ENCODE measurements at places on chromosomes 1 and 21.

GRCh38 chr1:154969246-154969645, 1.3 kb downstream of the SHC1 start:
- DNase-seq = no peak

GRCh38 chr1:56864430-56864829, 9.8 kb downstream of the C8A start:
- no peak for DNase-seq

DNA sequence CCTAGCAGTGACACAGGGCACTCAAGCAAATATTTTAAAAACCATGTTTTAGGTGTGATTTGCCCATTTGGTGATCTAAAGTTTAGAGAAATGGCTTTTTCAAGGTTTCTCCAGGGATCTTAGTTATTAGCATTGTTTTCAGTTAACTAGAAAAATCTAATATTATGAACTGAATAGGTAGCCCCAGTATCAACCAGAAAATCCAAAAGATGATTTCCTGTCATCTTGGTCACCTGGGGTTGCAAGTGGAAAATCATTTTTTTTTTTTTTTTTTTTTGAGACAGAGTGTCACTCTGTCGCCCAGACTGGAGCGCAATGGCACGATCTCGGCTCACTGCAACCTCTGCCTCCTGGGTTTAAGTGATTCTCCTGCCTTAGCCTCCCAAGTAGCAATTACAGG, 106.6 kb upstream of the FMN2 start:
- no peak for DNase-seq

GRCh38 chr1:77459881-77460280, 178.1 kb downstream of the AK5 start:
- no peak for DNase-seq

DNA sequence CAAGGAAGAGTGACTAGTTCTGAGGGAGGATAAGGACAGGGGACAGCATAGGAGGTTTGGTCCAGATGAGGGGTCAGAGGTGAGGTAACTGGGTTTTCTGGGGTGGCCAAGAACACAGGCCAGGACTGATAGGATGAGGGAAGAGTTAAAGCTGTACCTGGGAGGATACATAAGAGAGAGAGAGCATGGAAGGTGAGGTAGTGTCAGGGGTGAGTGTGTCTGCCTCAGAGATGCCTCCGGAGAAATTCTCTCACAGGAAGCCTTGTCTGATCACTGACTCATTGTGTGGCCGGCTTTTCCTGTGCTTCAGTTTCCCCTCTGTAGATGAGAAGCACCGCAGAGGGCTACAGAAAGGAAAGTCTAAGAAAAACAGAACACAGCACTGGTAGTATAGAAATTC, 40.2 kb downstream of the FASLG start:
- DNase-seq = no peak

GRCh38 chr1:51518586-51519047, 449 bp downstream of the EPS15 start:
- no peak for DNase-seq

DNA sequence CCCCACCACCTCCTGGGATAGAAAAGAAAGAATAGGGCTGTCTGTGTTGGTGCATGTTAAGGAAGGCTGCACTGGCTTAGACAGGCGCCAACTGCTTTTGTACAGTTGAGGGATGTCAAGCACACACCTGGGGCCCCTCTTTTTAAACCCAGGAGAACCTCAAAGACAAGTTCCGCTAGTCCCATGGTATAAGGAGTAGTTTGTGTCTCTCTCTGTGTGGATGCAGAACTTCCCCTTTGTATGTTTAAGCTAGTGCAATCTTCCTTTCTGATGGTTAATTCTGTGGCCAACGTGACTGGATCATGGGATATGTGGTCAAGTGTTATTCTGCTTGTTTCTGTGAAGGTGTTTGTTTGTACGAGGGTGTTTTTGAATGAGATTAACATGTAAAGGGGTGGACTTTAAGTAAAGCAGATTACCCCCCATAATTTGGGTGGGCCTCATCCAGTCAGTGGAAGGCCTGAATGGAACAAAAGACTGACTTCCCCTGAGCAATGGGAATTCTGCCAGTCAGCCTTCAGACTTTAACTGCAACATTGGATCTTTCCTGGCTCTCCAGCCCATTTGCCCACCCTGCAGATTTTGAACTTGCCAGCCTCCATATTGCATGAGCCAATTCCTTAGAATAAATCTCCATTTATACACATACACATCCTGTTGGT, 9.5 kb upstream of the DUSP10 start:
- no peak for DNase-seq

GRCh38 chr1:222104694-222105392, 363.0 kb upstream of the DUSP10 start:
- DNase-seq = no peak

DNA sequence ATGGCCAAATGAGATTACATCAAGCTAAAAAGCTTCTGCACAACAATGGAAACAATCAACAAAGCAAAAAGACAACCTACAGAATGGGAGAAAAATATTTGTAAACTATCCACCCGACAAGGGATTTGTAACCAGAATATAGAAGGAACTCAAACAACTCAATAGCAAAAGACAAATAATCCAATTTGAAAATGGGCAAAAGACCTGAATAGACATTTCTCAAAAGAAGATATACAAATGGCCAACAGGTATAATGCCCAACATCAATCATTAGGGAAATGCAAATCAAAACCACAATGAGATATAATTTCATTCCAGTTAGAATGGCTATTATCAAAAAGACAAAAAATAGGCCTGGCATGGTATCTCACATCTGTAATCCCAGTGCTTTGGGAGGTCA, 140.0 kb downstream of the GLUL start:
- DNase-seq = no peak

Measured in NCI-H526 (cell line).